ENCODE measurements at places on chromosomes 1 and 21.
A peak's percentile ranks its signal among the peaks of the same experiment; 100 is the strongest.

- DNase-seq = peak; percentile 48
Measured at GRCh38 chr1:228059634-228060457, 22.7 kb upstream of the ARF1 start.

GRCh38 chr1:234544087-234544579, 65.2 kb upstream of the TARBP1 start:
- peak; percentile 12 for DNase-seq

- no peak for DNase-seq
Measured at GRCh38 chr1:60257531-60257930, 184.0 kb upstream of the C1orf87 start.

DNA sequence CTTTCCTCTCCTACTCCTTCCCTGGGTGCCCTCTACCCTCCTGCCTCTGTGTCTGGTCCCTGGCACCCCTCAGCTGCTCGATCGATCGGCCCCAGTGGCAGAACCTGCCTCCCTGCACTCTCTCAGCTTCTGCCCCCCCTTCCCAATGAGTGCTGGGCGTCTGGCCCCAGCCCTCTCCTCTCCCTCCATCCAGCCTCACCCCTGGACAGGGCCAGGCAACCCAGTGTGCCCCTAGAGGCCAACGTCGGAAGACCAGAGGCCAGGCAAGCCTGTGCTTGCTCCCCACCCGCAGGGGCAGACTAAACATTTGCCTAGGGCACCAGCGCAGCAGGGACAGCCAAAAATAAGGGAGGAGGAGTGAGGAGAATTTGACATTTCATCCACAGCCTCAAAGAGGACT, 43.5 kb downstream of the LGR6 start:
- DNase-seq = no peak

DNA sequence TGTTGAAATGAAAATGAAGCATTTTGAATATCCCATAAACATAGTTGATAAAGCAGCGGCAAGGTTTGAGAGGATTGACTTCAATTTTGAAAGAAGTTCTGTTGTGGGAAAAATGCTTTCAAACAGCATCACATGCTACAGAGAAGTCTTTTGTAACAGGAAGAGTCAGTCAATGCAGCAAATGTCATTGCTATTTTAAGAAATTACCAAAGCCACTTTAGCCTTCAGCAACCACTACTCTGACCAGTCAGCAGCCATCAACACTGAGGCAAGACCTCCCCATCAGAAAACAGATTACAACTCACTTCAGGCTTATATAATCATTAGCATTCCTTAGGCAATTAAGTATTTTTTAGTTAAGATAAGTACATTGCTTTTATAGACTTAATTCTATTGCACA, 33.8 kb upstream of the FCRL3 start:
- DNase-seq = no peak

DNA sequence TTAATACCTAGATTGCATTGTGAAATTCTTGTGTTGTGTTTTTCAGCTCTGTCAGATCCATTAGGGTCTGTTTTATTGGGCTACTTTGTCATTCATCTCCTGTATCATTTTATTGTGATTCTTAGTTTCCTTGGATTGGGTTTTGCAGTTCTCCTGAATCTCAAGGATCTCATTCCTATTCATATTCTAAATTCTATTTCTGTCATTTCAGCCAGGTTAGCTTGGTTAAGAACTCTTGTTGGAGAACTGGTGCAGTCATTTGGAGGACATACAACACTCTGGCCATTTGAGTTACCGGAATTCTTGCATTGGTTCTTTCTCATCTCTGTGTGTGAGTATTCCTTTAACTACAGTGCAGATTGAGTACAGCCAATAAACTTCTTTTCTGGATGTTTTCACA, 159.6 kb downstream of the FAM78B start:
- no peak for DNase-seq

DNA sequence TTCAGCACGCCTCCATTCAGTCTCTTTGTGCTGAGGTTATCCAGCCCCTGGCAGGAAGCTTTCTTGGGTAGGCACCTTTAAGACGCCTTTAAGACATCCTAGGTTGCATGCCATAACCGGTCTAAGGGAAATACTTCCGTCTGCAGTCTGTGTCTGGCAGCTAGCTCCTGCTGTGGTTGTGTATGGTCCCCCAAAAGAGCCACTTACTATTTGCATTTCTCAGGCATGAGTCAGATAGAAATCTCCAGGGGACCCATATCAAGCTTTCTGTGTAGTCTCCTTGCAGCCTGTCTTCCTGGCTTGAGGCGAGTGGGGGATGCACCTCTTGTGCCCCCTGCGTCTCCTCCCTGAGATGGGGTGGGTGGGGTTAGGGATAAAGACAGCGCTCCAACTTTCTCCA, 10.0 kb upstream of the RYR2 start:
- DNase-seq = no peak

- DNase-seq = no peak
Measured at GRCh38 chr1:116759636-116760035, 5.4 kb downstream of the CD2 start.

DNA sequence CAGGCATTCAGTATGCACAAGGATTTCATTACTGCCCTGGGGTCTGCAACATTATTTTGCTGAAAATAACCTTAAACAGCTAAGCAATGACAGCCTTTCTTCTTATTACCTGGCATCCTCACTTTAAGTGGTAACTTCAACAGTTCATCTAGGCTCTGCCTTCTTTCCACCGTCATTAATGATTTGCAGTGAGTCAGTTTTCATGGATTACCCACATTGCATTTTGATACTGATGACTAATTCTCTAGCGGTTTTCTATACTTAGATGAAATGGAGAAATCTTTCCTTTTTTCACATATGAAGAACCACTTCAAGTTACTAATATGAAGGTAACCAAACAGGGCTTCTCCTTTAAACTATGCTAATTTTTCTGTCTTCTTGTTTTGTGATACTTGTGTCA, 226.9 kb upstream of the TMPRSS15 start:
- no peak for DNase-seq

DNA sequence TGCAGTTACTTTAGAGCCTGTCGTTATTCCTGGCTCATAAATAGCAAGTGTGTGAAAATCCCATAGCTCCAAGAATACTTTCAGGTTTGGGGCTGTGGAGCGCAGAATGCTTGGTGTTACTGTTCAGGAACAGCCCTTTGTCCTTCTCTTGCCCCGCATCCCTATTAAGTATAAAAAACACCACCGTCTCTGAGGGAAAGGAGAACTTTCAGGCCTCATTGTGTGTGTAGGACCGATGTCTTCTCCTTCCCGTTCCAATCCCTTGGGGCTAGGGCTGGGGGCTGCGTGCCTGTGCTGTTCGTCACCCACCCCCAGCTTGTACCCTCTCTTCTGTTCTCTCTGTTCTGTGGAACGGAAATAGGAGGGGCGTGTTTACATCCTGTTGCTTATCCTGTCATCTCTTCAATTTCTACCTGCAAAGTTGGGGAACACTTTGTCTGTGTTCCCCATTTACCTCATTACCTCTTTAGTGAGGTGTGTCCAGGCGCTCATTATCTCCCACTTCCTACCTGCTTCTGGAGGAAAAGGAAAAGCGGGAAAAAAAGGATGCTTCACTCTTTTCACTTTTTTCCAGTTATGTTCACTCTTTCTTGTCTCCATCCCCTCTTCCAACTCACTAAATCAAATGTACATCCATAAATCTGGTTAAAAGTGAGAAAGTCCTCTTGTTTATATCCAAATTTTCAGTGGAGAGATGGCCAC, 788 bp upstream of the TXNIP start:
- peak; percentile 53 for DNase-seq

GRCh38 chr1:4700801-4701200, 46.4 kb downstream of the AJAP1 start:
- DNase-seq = no peak

DNA sequence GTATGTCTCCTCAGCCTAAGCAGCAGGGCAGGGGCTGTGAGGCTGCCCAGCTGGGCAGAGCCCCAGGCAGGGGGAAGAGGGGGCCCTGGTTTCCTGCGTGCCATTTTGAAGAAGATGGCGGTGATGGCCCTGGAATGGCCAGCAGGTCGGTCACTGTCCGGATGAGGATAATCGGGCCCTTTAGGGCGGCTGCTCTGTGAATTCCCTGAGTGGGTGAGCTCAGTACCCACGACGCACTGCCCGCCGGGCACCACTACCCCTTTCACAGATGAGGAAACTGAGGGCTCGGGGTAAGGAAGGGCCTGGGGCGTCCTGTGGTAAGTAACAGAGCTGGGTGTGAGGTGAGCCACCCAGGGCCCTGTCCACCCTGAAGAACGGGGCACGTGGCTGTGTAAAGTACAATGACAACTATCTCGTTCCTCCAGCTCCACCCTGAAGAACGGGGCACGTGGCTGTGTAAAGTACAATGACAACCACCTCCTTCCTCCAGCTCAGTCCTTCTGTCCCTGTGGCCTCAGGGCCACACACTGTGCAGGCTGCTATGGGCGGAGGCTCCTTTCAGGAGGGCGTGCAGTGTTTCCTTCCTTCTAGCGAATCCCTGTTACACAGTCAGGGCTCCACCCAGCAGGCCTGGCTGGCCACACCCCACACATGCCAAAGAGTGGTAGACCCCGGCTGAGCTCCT, 23.2 kb downstream of the ITGB2 start:
- DNase-seq = no peak

DNA sequence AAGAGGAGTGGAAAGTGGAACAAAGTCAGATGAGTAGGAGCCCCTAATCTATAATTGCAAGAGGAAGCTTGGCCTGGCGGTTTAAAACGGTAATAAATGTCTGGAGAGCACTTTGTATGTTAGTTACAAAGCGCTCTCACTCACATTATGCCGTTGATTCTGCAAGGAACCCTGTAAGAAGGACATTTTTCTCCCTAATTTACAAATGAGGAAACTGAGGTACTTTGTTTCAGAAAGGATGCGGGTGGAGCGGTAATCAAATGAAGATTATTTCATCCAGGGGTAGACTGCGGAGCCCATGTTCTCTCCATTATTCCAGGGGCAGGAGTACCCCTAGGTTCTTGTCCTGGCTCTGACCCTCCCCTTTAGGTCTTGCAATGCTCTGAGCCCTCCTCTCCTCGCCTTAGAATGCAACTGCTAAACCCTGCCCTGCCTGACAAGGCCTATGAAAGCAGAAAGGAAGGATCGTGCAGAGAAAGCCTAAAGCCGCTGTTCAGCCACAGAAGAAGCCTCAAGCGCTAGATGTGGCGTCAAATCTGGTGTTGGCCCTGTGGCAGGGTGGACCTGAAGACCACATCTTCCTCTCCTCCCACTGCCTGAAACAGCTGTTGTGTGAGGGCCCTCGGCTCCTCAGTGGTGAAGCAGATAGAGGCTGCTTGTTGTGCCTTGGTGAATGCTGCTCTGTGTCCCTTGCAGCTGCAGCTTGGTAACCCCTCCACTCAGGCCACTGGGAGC, 588 bp upstream of the PACC1 start:
- DNase-seq = no peak

DNA sequence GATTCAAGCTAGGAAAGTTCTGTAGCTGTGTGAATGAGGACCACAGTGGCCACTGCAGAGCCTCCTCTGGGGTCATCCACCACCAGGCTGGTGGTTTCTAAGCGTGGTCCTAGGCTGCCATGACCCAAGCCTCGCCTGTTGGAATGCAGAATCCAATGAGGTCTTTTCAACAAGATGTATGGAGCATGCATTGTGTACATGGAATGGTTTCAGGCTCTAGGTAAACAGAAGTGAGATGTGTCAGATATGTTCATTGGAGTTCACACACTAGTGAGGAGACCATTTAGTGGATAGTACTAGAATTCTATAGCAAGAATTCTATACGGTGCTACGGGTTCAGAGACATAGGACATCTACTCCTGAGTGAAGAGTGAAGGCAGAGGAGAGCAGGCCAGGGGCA, 10.7 kb downstream of the RNU5D-1 start:
- DNase-seq = no peak

GRCh38 chr1:152036267-152037216, at the start of gene S100A11:
Gene S100A11 (minus strand): TSS chr1:152037004. CDS start chr1:152036915, 89 bp downstream.
- peak; percentile 85 for DNase-seq

DNA sequence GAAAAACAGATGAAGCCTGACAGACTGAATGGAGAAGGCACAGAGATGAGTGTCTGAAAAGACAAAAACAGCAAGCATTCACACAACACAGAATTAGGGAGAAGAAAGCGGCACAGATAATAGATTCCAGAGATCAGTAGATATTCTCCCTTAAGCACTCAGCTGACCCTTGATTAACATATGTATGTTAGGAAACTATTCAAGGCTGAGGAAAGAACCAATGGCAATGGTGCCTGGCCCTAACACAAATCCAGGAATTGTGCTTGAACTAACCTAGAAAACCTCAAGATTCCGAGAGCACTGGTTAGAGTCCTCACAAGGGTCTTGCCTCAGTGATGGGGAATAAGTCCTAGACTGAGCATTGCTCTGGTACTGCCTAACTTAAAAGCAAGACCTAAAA, 30.9 kb downstream of the KCNT2 start:
- DNase-seq = no peak

GRCh38 chr1:69077198-69077597, 490.5 kb upstream of the LRRC7 start:
- DNase-seq = no peak

DNA sequence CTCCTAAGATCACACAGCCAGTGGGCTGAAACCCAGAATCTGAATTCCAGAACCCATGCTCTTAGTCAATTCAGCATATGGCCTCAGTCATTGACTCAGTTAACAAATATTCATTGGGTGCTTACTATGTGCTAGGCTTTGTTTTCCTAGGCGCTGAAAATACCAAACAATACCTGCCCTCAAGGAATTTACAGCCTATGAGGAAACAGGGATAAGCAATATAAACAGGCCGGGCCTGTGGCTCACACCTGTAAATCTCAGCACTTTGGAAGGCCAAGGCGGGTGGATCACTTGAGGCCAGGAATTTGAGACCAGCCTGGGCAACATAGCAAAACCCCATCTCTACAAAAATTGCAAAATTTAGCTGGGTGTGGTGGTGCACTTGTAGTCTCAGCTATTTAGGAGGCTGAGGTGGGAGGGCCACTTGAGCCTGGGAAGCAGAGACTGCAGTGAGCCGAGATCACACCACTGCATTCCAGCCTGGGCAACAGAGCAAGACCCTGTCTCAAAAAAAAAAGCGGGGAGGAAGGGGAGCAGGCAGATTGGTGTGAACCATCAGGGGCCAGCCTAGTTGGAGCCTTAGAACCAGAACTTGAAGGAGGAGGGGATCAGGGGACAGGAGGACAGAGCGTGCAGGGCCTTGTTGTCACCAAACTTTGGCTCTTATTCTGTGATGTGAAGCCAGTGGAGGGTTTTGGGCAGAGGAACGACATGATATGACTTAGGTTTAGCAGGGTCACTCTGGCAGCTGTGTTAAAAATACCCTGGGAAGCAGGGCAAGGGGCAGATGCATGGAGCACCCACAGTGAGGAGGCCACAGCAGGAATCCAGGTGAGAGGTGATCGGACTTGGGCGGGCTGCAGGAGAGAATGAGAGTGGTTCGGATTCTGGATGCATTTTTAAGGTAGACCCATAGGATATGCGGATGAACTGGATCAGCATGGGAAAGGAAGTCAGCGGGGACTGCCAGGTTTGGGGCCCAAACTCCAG, 5.8 kb downstream of the TINAGL1 start:
- no peak for DNase-seq
